WTC11 (cell line): ENCODE measurements at places on chromosomes 11 and 22. TPM values are rescaled to one million over a fixed set of nuclear protein-coding genes. Genes with fewer than 3 reads are reported as not detected.

DNA sequence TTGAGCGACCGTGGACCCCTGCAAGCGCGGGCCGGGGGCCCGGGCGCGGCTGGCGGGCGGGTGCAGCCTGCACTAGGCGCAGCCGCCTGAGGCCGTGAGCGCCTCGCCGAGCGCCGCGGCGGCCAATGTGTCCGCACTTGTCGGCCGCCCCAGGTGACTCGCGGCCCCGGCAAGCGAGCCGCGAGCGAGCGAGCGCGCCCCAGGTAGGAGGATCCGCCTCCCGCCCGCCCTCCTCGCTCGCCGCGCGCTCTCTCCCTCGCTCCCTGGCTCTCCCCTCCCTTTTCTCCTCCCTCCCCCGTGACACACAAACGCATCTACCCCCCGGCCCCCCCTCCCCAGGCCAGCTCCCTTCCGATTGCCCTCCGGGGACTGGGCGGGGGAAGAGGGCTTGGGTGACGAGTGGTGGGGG, at the start of gene WNT7B:
Gene WNT7B, minus strand, starts transcription at position 160 of the 409 bp plus-strand sequence. CDS start 408 bp downstream, outside the sequence.
- no peak for DNase-seq

Gene SLC16A8
- total RNA-seq: 0.53 to 0.98 TPM (median 0.57 TPM) in 3 replicates

GRCh38 chr11:111530091-111530490, 10.4 kb upstream of the LAYN start:
- DNase-seq: no peak

- no peak for DNase-seq
Measured at GRCh38 chr22:44155115-44155514, 25.6 kb upstream of the PARVG start.

Gene GAL
- total RNA-seq: 102 to 110 TPM (median 108 TPM) in 3 replicates

- DNase-seq: peak; percentile 70
Measured at GRCh38 chr11:133530501-133530835, 1.8 kb downstream of the OPCML start.

- no peak for DNase-seq
Measured at GRCh38 chr22:42984814-42985530, 30.0 kb downstream of the PACSIN2 start.
